ENCODE measurements at places on chromosomes 1 and 21.
A peak's percentile ranks its signal among the peaks of the same experiment; 100 is the strongest.

- DNase-seq = no peak
Observed at GRCh38 chr1:241749041-241749944, 97.2 kb downstream of the WDR64 start.

GRCh38 chr1:19484798-19485361 is 459 bp downstream of the CAPZB start:
- peak; percentile 79 for DNase-seq

- DNase-seq = no peak
Observed at GRCh38 chr1:205075642-205076155, 8.6 kb downstream of the TMEM81 start.

DNA sequence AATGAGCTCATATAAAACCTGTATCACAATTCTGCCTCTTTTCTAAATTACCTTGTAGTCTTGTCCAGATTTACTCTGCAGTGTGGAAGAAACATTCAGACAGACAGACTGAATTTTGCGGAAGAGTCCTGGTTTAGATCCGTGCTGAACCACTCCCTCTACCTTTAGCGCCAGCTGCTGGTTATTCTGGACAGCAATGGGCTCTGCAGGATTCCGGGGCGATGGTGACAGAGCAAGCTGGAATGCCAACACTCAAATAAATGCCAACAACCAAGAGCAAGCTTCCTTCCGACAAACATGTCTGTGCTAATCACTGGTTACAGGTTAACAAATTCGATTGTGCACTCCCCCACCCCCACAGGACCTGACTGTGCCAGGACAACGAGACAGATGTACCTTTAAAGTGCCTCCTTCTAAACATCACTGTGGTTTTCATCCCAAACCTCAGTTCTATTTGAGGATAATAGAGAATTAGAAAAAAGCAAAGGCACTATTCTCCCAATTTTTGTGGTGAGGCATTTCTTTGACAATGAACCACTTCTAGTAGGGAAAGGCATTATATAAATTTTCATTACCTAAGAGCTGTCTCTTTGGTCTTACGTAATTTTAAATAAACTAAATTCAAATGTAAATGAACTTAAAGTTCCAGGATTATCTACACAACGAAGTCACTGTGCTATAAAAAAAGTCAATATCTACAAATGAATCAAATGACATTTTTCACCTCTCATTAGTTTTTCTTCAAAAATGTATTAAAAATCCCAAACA is 90.4 kb downstream of the INTS7 start:
- DNase-seq = peak; percentile 23

GRCh38 chr1:184409011-184409410 is 22.2 kb downstream of the C1orf21 start:
- no peak for DNase-seq

GRCh38 chr21:31236528-31236927 is 107.5 kb downstream of the TIAM1 start:
- DNase-seq = no peak

DNA sequence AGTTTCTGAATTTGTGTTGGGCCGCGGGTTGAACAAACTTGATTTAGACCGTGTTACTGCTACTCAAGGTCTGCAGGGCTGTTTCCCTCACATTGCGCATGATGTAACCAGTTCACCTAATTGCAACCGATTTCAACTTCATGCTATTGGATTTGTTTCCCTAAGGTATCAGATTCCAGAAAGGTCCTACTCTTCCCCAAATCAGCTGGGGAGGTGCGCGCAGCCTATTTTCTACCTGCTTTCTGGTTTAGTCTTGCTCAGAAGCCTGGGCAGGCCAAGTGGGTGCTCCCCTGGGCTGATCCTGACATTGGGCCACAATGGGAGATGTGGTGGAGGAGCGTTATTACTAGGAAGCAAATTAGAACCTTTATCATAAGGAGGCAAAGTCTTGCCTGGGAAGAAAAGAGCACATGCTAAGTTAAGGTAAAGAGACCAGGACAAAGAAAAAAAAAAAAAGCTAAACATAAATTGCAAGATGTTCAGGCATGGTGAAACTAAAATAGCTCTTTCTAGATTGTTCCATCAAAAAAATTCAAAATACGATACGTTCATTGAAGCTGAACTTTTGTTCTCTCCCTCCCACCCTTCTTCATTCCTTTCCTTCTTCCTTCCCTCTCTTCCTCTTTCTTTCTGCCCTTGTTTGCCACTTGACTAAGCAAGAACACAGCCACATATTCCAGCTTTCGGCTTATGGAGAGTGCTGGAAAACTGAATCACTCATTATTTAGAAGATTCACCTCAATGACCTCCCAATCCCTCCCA is 28.8 kb upstream of the TARBP1 start:
- no peak for DNase-seq

- DNase-seq = peak; percentile 36
Observed at GRCh38 chr1:25232866-25233784, 823 bp upstream of the SYF2 start.

GRCh38 chr1:94234615-94235014 is 2.8 kb downstream of the ARHGAP29 start:
- no peak for DNase-seq

DNA sequence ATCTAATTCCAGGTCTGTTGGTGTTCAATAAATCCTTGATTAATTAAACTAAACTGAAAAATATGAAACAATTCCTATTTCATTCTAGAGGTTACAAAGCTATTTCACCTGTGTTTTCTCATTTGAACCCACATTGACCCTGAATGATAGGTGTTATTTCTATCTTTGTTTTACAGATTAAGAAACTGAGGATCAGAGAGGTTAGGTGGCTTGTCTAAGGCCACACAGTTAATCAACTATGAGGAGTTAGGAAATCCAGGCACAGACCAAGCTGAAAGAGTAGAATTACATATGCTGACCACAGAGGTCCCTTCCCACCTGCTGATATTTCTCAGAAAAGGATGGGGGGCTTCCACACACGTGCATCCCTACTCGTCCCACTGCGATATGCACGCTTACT is 487 bp downstream of the PIGR start:
- DNase-seq = no peak

GRCh38 chr1:68633141-68633919 is 136.4 kb upstream of the DEPDC1 start:
- DNase-seq = no peak

GRCh38 chr1:94542088-94542870 is 720 bp upstream of the F3 start:
- DNase-seq = no peak

- DNase-seq = no peak
Observed at GRCh38 chr1:27940870-27941560, 6.2 kb downstream of the SMPDL3B start.

- no peak for DNase-seq
Observed at GRCh38 chr21:35197992-35198431, 148.9 kb upstream of the RUNX1 start.

GRCh38 chr1:159748370-159748769 is 32.4 kb upstream of the DUSP23 start:
- DNase-seq = no peak

DNA sequence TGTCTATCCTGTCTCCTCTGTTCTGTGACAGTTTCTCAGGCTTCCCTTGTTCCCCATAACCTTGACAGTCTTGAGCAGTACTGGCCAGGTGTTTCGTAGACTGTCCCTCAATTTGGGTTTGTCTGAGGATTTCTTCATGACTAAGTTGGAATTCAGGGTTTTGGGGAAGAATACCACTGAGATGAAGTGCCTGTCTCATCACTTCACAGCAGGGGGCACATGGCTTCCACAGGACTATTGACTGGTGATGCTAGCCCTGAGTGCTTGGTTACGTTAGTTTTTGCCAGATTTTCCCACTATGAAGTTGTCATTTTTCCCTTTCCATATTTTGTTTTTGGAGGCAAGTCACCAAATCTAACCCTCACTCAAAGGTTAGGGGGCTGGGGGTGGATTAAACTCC is 45.7 kb downstream of the CDCP2 start:
- no peak for DNase-seq

DNA sequence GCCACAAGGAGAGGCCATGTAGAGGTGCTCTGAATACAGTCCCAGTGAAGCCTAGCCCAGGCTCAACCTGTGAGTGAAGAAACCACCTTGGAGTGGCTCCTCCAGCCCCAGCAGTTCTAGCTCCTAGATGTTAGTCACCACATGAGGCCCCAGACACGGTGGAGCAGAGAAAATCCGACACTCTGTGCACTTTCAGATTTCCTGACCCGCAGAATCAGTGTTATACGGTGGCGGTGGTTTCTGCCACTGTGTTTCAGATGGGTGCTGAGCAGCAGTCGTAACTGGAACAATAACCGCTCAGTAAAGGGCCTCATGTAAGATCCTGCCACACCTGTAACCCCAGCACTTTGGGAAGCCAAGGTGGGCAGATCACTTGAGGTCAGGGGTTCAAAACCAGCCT is 36.1 kb upstream of the ZBTB8A start:
- DNase-seq = no peak

DNA sequence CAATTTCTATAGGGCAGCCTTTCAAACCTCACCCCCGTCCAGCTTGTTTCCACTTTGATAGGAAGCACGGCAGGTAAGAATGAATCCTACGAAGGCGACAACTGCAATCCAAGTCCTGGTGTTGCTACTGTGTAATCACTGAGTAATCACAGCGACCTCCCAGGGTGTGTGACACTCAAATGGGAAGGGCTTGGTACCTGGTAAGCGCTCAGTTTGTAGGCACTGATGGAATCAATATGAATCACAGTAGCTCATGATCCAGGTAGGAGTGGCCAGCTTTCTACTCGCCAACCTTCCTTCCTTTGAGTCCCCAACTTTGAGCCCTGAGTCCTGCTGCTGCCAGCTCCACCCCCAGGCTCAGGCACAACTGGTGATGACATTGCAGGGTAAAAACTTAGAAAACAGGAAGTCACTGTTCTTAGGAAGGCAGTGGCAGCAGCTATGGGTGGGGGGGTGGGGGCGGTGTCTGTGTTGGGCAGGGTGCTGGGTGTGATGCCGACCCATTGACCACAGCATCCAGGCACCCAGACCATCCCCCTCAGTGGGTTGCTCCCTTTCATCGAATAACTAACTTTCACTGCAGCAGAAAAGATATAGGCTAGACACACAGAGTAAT is 70.7 kb downstream of the CD247 start:
- DNase-seq = no peak

GRCh38 chr1:221511797-221512196 is 230.1 kb downstream of the DUSP10 start:
- no peak for DNase-seq

GRCh38 chr21:33058957-33059356 is 11.0 kb upstream of the OLIG1 start:
- DNase-seq = no peak

DNA sequence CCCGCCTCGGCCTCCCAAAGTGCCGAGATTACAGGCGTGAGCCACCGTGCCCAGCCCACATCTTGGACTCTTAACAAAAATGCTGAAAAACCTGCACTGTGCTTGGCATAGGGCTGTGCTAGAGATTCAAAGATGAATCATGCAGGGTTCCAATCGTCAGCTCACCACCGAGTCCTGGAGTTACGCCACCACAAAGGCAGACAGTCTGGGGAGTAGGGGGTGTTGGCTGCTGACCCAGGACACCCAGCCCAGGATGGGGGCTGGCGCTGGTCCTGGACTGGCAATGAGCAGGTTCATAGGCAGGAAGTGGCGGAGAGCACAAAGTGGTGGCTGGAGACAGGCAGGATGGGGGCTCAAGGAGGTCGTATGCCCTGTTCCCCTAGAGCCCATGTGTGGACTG is 16.0 kb downstream of the PSRC1 start:
- DNase-seq = no peak

DNA sequence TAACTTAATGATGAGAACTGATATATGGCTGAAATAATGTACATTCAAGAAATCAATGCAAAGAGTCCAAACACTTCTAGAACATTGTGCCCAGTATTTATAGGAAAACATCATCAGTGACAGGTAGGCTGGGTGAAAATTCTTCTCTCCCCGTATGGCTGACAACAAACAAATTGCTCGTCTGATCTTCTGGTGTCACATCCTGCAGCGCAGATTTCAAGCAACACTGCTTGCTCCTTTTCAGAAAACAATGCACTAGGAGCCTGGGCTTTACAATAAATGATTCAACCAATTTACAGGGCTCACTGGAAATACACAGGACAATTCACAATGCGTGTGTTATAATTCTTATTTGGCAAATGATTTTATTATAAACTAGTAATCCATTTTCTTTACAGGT is 185.3 kb downstream of the RERE start:
- no peak for DNase-seq

DNA sequence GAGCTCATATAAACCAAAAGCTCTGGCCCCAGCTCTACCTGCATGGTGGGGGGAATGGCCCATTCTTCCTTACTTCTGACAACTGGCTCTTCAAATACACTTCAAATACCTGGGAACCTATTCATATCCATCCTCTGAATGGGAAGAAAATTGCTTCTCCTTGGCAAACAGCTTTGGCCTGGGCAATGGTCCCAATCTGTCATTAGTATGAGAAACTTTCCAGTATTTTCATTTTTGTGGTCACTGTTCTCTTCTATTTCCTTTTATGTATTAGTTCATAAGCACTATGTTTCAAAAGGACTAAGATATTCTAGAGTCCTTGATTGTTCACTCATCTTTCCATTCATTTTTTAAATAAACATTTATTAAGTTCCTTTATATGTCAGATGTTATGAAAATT is 5.2 kb upstream of the HSD3B2 start:
- no peak for DNase-seq

GRCh38 chr1:165354739-165355138 is 1.8 kb downstream of the LMX1A start:
- DNase-seq = no peak

- DNase-seq = peak; percentile 47
Observed at GRCh38 chr1:247331172-247331524, 519 bp downstream of the ZNF496 start.

GRCh38 chr1:69377507-69377906 is 190.2 kb upstream of the LRRC7 start:
- DNase-seq = no peak

GRCh38 chr1:221729771-221730330 is 12.0 kb downstream of the DUSP10 start:
- DNase-seq = no peak

GRCh38 chr1:102772831-102773230 is 335.5 kb downstream of the COL11A1 start:
- no peak for DNase-seq

DNA sequence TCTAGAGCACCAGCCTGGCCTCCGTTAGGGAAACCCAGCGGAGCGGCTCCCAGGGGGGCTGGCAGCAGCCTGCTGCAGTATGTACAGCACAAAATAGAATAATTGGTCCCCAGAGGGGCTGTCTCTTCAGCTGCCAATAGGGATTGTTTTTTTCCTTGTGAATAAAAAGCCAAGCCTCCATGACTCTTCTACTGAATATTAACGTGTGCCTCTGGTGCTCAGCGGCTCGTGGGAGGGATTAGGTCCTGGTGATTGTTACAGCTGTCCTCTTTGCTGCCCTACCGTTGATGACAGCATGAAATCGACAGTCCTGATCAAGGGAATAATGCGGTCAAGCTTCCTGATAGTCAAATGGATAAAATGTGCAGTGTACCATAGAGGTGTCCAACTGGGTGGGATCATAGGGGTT is 190.7 kb upstream of the RUNX1 start:
- peak; percentile 19 for DNase-seq
